Stimulated activated naive CD8-positive, alpha-beta T cell treated with anti-CD3 and anti-CD28 coated beads, Interleukin-15, amount 100 ng/mL, for 72 hours (primary cell): ENCODE measurements at places on chromosomes 2 and 18.

GRCh38 chr2:84969511-84970209, 1.3 kb upstream of the KCMF1 start:
- DNase-seq = peak; percentile 38

DNA sequence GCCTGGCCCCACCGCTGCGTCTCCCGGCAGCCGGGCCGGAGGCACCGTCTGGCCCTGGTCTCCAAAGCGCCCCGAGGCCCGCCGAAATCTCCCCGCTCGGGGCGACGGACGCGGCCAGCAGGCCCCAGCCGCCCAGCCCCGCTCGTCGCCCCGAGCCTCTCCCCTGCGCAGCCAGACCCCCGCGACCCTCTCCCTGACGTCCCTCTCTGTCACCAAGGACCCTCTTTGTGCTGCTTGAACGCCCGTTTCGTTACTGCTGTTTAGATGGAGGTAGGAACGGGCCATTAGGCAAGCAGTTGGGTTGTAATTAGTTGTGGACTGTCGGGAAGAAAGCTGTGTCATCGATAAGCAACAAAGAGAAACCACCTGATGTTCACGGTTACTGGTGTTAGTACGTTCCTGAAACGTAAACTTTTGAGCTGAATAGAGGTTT, 686 bp downstream of the UBXN4 start:
- no peak for DNase-seq

GRCh38 chr18:78241535-78242253, 737.9 kb upstream of the SALL3 start:
- DNase-seq = no peak

DNA sequence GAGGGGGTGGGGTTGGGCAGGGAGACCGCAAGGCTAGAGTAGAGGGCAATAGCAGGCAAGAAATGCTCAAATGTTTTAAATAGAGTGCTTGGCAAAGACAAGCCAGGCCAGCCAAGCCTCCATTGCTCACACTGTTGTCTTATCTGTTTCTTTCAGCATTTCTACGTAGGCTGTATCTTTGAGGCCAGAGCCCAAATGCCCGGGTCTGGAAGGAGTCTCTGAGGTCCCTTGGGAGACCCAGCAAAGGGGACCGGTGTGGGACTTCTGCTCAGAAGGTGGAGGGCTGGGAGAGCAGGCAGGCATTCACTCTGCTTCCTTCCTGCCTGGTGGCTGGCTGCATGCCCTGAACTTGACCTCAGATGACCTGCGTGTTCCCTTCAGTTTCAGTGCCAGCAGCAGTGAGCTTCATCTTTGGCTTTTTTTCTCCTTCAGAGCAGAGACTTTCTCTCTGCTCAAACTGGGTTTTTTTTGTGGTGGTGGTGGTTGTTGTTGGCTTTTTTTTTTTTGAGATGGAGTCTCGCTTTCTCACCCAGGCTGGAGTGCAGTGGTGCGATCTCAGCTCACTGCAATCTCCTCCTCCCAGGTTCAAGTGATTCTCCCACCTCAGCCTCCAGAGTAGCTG, 13.7 kb upstream of the TET3 start:
- peak; percentile 49 for DNase-seq

DNA sequence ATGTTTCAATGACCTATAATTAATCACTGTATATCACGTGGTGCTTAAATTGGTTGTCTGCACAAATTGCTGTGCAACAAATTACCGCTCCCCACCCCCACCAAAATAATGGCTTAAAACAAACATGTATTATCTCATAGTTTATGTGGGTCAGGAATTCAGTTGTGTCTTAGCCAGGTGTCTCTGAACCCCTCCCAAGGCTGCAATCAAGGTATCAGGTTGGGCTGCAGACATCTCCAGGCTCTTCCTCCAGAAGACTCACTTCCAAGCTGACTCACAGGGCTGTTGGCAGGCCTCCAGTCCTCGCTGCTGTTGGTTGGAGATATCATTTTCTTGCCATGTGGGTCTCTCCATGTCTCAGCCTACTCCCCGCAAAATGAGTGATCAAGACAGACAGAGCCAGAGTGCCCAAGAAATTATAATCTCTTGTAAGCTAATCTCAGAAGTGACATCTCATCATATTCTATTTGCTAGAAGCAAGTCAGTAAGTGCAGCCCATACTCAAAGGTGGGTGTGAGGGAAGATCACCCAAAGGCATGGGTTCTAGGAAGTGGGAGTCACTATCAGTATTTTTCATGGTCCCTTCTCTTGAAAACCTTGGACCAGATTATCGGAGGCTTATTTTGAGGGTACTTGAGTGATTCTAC, 38.4 kb downstream of the SPC25 start:
- no peak for DNase-seq

DNA sequence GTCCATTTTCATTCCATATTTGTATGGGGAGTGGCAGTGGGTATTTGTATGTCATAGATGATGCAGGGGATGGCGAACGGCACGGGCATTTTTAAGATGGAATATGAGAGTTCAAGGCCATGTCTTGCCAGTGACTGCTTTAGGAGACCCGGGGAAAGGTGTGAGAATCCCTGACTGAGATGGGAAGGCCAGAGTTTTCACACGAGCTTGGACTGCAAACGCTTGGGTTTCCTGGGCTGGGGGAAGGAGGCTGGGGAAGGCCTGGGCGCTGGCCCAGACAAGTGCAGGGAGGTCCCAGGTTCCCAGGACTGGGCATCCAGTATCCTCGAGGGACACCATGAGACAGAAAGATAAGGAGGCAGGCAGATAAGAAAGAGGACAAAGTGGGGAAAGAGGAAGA, 35.2 kb downstream of the CNGA3 start:
- no peak for DNase-seq

GRCh38 chr2:129737660-129738527, 241.6 kb upstream of the RAB6C start:
- DNase-seq = no peak

- no peak for DNase-seq
Observed at GRCh38 chr18:10298346-10298745, 156.1 kb upstream of the APCDD1 start.

- DNase-seq = no peak
Observed at GRCh38 chr2:11703700-11704099, 33.7 kb upstream of the NTSR2 start.

DNA sequence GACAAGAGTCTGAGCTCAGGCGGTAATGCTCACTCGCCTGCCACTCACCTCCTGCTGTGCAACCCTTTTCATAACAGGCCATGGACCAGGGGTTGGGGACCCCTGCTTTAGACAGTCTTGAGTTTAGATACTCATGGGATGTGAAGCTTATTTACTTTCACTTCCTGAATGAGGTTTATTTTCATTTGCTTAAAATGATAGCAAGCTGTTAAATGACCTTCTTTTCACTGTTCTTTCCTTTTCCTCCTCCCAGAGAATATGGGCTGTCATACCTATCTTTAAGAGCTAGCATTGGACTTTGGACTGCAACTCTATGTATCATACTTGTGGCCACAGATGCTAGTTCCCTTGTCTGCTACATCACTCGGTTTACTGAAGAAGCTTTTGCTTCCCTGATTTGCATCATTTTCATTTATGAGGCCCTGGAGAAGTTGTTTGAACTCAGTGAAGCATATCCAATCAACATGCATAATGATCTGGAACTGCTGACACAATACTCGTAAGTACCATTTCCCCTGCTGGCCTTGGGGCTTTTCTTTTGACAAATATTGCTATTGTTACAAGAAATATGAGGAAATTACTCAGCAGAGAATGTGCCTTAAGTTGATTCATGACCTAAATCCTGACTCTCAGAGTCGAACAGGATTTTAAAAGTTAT, 168.5 kb downstream of the DPP4 start:
- DNase-seq = peak; percentile 15

- DNase-seq = no peak
Observed at GRCh38 chr2:71596011-71596410, 142.7 kb downstream of the DYSF start.

DNA sequence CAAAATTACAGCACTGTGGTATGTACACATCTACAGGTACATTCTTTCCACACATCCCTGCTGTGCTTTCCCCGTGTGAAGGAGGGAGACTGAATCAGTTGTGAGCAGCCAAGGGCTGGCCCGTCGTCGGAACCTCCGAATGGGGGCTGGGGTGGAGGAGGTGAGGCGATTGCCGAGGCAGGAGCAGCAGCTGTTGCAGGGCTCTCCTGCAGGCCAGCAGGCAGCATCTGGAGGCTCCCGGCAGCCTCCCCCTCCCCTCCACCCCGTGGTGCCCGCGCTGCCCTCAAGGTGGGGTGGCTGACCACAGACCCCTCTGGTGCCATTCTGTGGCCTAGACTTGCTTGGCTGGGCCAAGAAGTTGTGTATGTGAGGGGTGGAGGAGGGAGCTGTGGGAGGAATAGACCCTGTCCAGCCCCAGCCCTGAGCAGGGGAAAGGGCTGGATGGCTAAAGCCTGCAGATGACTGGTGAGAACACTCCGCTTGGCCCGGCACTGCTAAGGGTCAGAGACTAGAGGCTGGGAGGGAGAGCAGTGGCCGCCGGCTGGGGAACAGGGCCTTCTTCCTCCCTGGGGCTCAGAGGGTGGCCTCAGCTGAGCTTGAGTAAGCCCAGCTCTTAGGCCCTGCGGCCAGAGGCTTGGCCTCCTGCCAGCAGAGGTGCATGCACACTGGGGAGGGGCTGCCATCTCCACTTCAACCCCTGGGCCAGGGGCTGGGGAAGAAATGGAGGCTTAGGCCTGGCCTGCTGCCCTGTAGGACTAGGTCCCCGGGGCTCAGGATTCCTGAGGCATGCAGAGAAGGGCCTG, 7.6 kb downstream of the STAMBP start:
- DNase-seq = no peak

GRCh38 chr2:44706681-44707553, 234.6 kb upstream of the SIX3 start:
- no peak for DNase-seq

GRCh38 chr2:58042486-58042970, 4.1 kb upstream of the VRK2 start:
- peak; percentile 12 for DNase-seq

DNA sequence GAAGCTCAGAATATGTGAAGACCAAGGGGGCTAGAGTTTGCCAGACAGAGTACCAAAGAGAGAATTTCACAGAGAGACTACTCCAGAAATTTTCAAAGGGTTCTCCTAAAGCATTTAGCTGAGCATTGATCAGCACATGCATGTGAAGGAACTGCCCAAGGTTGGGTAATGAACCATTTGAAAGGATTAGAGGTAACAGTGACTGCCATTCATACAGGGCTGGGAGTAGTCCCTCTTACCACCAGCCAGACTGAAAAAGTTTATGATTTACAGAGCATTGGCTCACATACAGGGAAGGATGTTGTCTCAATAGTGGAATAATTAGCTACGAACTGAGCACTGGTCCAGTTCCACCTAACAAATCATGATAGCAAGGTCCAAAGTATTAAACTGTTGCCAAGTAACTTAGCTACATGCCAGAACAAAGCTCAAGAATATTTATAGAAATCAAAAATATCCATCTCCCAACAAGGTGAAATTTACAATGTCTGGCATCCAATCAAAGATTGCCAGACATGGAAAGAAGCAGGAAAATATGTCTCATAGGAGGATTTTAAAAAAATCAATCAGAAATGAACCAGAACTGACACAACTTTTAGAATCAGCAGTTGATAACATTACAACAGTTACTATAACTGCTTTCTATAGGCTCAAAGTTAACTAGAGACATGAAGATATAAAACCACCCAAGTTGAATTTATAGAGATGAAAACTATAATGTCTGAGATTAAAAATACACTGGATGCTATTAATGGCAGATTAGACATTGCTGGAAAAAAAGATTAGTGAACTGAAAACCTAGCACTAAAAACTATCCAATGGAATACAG, 25.7 kb upstream of the RNF103 start:
- no peak for DNase-seq

- DNase-seq = no peak
Observed at GRCh38 chr18:3347286-3347803, 85.4 kb downstream of the MYL12B start.

DNA sequence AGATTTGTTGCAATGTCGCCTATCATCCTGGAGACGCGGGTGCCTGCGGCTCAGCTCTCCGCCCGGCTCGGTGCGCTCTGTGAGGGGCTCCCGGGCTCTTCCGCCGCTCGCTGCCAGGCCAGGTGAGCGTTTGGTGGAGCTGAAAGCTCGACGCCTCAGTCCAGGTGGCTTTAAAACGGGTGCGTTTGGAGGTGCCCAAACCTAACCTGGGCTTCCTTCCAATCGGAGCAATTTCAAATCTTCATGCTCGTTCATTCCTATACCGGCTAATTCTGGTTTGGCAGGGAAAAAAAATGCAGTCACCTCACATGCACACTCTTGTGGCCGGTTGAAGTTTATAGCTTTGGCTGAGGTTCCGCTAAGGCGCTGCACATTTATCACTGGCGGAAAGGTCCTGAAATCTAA, at the start of gene SLC16A14:
Gene SLC16A14 (minus strand): TSS at position 274 of the 405 bp plus-strand sequence. CDS start 9,572 bp downstream, outside the sequence.
- DNase-seq = no peak

DNA sequence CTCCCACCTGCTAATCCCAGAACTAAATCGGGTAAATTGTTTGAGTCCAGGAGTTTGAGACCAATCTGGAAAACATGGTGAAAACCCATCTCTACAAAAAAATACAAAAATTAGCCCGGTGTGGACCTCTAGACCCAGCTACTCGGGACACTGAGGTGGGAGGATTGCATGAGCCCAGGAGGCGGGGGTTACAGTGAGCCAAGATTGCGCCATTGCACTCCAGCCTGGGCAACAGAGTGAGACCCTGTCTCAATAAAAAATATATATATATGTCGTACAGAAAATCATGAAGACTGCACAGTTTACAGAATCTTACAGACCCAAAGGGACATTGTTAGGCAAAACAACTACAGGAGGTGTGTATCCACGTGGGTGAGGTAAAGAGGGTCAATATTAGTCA, 4.0 kb upstream of the DPY30 start:
- no peak for DNase-seq

DNA sequence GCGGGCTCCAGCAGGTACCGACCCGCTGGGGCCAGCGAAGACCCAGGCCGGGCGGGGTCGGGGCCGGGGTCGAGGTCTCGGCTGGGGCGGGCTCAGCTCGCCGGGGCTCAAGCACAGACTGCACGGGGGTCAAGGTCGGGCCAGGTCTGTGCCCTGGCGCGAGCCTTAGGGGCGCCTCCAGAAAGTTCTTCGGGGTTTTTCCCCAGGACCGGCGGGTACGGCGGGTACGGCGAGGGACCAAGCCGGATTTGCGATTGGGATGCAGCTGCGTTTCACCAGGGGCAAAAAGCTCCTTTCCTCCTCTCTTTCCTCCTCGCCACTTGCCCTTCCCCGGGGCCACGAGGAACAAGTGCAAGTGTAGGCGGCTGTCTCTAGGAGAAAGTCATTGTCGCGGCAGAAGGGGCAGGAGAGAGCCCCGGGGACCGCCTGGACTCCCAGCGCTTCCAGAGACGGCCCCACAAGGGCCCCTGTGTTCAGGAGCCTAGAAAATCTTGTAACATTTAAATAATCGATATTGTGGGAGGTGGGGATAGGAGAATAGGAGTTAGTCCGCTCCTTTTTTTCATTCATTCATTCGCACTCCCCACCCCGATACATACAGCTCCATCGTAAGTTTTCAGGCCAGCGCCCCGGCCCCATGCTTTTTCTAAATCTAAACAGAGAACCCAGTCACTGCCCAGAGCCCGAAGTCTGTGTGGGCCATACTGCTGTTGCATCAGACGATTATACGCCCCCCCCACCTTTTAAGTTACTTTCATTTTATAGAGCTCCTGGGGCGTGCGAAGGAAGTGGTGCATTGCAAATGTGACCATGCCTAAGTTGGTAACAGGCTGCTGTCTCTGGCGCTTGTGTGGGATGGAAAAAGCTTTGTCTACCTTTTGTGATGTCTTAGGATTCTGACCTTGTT, 679 bp downstream of the PMAIP1 start:
- peak; percentile 82 for DNase-seq
